ENCODE measurements at places on chromosomes 1 and 21.
A peak's percentile ranks its signal among the peaks of the same experiment; 100 is the strongest.

DNA sequence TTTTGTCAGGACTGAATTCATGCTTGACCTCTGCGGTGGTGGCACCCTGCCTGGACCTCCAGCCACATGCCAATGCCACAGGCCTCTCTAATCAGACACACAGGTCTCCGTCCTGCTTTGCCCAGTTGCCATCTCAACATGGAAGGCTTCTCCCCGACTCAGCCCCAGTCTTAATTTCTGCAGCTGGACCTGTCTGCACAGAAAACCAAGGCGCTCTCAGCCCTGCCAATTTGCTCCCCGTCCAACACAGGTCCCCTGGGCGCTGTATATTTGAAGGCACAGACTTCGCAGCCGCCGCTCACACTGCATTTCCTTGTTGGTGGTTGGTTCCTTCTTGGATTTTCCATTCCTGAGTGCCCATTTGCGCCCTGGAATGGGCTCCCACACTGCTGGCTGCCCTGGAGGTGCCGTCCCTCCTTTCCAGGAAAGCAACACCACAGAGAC, 28.0 kb upstream of the PLEKHG5 start:
- DNase-seq = no peak

GRCh38 chr1:201216395-201217085, 25.9 kb downstream of the IGFN1 start:
- DNase-seq = no peak

GRCh38 chr1:240074422-240074821, 17.3 kb upstream of the FMN2 start:
- no peak for DNase-seq

DNA sequence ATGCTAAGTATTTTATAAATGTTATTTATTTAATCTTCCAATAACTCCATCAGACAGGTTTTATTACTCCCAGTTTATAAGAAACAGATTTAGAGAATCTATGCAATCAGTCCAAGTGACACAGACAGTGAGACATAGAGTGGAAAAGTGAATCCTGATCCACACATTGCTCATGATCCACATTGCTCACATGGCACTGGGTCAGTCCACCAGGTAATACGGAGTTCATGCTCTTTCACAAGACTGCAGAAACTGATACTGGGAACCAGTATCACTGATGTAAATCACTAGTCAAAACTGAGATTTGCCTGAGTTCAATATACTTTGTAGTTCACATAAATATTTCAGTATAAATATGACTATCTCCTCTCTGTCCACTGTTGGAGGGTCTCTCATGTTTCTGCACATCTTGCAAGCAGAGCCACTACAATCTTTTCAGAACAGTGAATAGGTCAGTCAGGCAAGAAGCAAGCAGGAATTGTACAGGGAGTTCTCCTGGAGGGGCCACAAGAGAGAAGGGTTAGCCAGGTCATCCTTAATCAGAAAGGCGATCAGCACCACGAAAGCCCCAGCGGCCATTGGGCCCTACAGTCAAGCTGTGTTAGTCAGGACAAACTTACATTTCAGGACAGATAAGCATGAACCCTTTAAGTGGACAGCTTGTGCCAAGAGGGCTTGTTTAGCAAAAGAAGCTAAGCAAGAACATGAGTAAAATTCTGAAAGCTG, 275.4 kb upstream of the NR5A2 start:
- DNase-seq = no peak

GRCh38 chr1:218811497-218811896, 362.2 kb upstream of the LYPLAL1 start:
- DNase-seq = no peak

- DNase-seq = no peak
Observed at GRCh38 chr1:185670187-185670627, 64.0 kb upstream of the HMCN1 start.

DNA sequence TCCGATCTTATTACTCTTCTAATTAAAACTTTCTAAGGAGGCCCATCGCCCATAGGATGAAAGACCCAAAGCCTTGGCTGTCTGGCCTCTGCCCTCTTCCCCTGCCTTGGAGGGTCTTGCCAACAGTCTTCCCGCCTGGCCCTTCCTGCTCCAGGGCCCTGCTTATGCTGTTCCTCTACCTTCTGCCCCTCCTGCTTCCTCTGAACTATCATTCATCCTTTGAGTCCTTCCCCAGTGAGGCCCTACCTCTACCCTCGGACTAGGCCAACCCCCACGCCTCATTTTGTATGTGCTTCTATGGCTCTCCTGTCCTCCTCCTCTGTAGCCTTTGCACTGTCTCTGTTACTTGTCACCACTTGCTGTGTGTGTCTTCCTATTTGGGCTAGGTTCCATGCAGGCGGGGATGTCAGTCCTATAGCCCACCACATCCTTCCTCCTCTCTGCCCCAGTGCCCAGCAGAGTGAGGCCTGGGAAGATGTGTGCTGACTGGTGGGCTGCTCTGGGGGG, 5.4 kb downstream of the RUSC1 start:
- no peak for DNase-seq

GRCh38 chr1:231160895-231161666, 777 bp upstream of the TRIM67 start:
- DNase-seq = no peak

DNA sequence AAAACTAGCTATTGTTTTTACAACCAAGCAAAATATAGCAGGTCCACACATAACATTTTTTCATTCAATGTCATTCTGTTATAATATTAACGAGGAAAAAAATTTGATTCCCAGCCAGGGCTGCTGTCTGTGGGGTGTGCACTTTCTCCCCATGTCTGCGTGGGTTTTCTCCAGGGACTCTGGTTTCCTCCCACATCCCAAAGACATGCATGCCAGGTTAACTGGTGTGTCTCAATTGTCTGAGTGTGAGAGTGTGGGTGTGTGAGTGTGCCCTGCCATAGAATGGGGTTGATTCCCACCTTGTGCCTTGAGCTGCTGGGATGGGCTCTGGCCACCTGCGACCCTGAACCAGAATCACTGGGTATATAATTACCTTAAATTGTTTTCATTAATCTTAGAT, 60.1 kb downstream of the MAP3K21 start:
- DNase-seq = no peak

DNA sequence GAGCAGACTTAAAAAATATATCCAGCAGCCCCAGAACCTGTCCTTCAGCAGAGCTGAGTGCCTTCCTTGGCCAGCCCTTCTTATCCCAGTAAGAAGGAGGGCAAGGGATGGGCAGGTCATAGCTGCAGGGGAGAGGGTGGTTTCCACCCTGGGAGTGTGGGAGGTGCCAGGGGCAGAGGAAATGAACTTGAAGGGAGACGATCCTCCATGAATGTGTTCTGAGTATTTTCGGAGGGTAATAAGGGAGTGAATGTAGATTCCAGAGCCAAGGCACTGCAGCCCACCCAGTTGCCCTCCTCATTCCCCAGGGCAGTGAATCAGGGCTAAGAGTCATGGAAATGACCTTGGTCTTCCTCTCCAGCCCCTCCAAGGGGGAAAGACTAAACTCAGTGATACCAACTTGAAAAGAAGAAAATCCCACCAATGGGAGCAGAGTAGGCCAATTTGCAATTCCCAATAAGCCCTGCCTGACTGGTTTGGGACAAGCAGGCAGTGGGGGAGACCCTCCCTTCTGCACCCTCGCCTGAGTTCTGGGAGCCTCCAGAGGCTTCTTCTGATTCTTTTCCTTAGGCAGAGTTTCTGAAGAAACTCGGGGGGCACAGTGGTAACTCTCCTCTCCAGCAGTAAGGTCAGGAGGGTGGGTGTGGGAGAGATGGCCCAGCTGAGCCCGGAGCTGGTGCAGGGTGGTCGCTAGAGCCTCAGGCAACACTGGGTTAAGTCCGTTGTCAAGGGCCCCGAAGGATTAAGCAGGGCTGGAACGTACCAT, 4.2 kb downstream of the MYOG start:
- DNase-seq = no peak

- no peak for DNase-seq
Observed at GRCh38 chr21:35135481-35135880, 86.4 kb upstream of the RUNX1 start.

- DNase-seq = peak; percentile 60
Observed at GRCh38 chr21:45074048-45074817, at the start of gene ADARB1. Gene ADARB1, plus strand, starts transcription at chr21:45074580. Its CDS starts 97,077 bp downstream, at chr21:45171657.

- no peak for DNase-seq
Observed at GRCh38 chr1:117657031-117657430, 51.2 kb downstream of the TENT5C start.

GRCh38 chr21:36710729-36711048, 11.8 kb downstream of the SIM2 start:
- no peak for DNase-seq

GRCh38 chr1:95311014-95311413, 77.0 kb downstream of the RWDD3 start:
- no peak for DNase-seq

- DNase-seq = no peak
Observed at GRCh38 chr1:28136922-28137613, 39.4 kb downstream of the PTAFR start.

DNA sequence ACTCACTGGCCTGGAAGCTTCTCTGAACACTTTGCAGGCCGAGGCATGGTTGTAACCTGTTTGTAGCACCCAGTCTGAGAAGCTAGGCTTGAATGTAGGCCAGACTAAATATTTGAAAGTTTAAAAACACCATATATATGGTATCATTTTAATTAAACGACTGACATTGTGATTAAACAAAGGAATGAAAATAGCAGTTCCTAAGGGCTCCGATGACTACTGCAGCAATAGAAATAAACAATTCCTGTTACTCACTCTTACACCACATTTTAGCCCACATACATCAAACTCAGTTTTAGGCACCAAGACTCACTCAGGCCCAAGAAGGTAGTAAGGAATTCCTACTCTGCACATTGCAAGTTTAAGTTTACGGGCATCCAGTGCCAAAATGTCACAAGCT, 281.2 kb downstream of the AKT3 start:
- DNase-seq = no peak

DNA sequence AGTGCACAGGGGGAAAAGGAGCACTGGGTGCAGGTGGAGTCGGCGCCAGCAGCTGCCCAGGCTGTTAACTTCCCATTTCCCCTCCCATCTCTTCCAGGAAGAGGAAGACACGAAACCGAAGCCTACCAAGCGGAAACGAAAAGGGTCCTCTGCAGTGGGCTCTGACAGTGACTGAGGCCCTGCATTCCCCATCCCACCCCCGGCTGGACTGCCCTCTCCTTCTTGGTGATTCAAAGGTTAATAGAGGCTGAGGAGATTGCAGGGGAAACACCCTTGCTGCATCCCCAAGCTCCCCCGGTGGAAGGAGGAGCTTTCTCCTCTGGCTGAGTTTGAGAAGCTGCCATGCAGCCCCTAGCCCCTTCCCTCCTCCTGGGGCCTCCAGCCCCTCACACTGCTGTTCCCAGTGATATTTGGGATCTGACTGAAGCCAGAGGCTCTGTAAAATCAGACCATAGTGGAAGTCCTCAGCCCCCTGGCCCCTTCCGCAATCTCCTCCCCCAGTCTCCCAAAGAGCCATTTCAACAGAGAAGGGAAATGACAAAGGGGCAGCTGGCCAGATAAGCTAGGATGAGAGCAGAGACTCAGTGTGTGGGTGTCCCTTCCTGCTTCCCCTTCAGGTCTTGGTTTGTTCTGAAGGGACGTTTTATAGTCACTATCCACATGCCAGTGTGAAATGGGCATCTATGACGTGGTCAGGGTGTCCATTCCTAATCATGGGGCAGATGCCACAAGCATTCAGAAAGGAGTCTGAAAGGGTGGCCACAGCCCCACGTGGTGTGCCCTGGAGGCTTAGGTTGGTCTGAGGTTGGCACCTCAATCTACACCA, 1.9 kb upstream of the SLC27A3 start:
- DNase-seq = no peak

DNA sequence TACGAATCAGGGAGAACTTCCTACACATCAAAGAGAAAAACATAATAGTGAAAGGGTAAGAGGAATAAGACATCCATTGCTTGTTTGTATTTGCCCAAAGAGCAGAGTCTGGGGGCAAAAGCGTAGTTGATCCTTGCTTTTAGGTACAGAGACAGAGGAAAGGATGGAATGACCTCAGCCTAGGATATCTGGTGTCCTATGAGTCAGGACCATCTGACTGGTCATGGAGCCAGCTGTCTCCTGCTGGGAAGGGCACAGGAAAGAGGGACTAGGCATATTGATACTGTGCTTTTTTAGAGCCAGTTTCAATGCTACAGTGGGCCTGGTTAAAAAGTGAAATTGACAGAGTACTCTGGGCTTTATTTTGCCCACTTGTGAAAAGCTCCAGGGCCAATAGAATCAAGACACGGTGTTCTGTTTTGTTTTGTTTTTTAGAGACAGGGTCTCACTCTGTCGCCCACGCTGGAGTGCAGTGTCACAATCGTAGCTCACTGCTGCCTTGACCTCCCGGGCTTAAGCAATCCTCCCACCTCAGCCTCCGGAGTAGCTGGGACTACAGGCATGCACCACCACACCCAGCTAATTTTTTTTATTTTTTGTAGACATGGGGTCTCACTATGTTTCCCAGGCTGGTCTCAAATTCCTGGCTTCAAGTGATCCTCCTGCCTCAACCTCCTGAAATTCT, 3.2 kb downstream of the PLEKHO1 start:
- DNase-seq = no peak

- DNase-seq = no peak
Observed at GRCh38 chr1:35047188-35047858, 15.6 kb upstream of the ZMYM6 start.

GRCh38 chr1:214005708-214006107, 17.9 kb downstream of the PROX1 start:
- DNase-seq = no peak

DNA sequence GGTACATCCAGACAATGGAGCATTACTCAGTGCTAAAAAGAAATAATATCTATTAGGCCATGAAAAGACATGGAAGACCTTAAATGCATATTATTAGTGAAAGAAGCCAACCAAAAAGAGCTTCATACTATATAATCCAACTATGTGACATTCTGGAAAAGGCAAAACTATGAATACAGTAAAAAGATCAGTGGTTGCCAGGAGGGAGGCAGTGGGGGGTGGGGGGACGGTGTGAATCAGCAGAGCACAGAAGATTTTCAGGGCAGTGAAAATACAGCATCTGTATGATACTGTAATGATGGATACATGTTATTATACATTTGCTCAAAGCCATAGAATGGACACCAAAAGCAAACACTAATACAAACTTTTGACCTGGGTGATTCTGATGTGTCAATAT, 339.4 kb upstream of the SNX7 start:
- no peak for DNase-seq

DNA sequence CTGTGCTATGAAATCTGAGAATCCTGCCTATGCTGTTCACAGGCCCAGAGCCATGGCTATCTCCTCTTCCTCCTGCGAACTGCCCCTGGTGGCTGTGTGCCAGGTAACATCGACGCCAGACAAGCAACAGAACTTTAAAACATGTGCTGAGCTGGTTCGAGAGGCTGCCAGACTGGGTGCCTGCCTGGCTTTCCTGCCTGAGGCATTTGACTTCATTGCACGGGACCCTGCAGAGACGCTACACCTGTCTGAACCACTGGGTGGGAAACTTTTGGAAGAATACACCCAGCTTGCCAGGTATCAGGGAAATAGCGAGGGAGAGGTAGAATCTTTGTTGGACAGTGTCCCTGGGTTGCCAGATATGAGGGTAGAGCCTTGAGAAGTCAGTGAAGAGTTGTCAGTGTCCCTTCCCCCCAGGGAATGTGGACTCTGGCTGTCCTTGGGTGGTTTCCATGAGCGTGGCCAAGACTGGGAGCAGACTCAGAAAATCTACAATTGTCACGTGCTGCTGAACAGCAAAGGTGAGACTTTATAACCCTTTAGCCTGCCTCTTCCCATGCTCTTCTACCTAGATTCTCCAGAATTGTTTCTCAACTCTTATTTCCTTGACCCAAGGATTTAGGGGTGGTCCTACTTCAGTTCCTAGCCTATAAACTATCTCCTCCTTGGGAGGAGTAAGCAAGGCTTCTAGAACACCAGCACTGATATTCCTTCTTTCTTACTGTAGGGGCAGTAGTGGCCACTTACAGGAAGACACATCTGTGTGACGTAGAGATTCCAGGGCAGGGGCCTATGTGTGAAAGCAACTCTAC, 1.4 kb downstream of the NIT1 start:
- DNase-seq = peak; percentile 53

Measured in activated T-helper 9 cell treated with anti-CD3 and anti-CD28 coated beads, Interleukin-2, amount 50 U/mL, for 16 hours (primary cell).